ENCODE measurements at places on chromosomes 1 and 21.

DNA sequence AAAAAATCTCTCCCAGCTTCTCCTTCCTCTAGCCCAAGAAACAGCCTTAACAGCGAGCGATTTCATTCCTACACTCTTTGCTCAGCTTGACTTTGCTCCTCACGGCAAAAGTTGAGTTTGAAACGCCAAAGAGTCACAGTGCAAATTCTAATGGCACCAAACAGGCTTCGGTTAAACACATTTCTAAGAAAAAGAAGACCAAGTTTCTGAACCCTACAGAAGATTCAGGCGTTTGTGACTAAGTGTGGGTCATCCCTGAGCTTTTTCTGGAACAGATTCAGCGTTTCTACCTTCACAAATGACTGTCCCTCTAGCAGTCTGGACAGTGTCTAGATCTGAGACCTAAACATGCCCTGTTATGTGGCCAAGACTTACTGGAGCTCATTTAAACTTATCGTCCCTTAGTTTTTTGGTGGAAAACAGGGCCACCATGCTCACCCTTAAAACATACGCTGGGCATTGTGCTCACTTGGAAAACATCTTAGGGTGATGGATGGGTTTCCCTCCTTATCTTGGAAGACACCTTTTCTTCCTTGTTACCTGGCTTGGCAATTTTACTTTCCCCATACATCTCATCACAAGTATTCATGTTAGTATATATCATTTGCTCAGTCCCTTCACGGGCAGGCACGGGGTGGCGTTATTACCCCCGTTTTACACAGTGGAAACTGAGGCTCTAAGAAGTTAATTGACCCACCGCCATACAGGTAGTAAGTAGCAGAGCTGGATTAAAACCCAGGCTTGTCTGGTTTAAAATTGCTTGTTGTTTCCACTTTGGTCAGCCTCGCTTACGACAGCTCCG is 1.0 kb downstream of the C1orf198 start:
- no peak for DNase-seq

- no peak for DNase-seq
Measured at GRCh38 chr21:14454016-14455009, 71.4 kb upstream of the HSPA13 start.

DNA sequence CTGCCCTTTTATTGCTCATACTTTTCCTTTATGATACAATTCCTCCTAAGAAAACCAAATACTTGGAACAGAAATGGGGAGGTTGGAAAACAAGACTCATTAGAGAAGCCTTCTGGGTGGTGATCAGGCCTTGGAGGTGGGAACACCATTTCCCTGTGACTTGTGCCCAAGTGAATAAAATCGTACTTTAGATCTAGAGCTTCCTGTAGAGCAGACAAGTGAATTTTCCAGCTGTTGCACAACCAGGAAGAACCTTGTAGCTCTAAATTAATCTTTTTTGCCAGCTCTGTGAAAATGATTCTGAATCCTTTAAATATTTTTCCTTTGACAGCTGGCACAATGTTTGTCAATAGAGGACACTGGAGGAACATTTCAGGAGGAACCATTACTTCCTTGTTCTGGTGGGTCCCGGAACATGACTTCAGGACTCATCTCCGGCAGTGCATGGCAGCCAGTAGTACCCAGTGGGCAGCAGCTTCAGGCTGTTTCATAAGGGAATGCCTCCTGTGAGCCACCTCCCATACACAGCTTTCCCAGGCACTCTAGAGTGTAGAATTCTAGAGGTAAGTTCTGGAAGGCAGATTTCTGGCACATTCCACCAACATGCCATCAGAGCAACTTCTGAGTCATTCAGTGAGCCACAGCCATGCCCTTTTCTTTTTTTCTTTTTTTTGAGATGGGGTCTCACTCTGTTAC is 5.5 kb upstream of the SNAPIN start:
- DNase-seq: no peak

DNA sequence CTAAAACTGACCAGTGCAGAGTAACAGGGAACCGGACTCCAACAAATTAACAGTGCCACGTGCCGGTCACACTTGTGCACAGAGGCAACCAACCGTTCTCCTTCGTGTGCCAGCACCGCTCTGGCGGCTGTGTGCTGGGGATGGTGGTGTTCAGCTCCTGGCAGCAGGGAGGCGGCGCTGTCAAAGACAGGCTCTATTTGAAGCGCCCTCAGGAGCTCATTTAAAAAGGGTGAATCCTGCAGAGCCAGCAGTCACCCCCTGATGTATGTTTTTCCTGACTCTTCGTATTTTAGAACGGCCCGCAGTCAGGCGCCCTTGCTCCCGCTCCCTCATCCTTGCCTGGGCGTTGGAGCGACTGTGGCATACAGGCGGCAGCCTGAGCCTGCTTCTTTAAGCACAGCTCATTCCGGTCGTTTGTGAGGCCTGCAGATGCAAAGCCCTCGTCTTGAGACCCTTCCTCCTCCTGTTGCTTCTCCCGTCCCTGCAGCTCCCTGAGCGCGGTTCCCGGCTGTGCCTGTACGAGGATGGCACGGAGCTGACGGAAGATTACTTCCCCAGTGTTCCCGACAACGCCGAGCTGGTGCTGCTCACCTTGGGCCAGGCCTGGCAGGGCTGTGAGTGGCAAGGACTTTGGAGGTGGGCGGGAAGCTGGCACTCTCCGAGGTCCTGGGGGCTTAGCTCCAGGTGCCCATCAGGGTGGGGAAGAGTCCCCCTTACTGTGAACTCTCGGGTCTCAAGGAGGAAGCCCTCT is 1.1 kb downstream of the DFFB start:
- DNase-seq: no peak

GRCh38 chr1:53139951-53140361 is 2.5 kb downstream of the SLC1A7 start:
- no peak for DNase-seq

- DNase-seq: no peak
Measured at GRCh38 chr1:39692152-39693074, 1.2 kb upstream of the HPCAL4 start.

GRCh38 chr1:154524881-154525280 is 22.7 kb upstream of the SHE start:
- DNase-seq: no peak

DNA sequence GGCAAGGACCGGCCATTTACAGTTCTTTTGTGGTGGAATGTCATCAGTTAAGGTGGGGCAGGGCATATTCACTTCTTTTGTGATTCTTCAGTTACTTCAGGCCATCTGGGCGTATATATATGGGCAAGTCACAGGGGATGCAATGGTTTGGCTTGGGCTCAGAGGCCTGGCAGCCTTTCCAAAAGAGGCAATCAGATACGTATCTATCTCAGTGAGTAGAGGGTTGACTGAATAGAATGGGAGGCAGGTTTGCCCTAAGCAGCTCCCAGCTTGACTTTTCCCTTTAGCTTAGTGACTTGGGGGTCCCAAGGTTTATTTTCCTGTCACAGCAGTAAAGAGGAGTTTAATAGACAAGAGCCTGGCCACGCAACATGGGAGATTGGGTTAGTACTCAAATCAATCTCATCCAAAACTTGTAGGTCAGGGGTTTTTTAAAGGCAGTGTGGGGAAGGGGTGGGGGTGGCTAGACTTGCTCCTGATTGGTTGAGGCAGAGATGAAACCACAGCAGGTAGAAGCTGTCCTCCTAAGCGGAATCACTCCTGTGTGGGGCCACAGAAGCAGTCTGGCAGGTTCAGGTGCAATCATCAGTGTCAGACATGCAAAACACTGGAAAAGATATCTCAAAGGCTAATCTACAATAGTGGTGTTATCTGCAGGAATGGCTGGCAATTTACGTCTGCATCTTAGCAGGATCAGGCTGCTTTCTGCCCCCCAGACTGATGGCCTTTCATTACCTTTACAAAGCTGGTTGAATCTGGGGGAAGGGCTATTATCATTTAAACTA is 112.9 kb downstream of the TLR5 start:
- no peak for DNase-seq

DNA sequence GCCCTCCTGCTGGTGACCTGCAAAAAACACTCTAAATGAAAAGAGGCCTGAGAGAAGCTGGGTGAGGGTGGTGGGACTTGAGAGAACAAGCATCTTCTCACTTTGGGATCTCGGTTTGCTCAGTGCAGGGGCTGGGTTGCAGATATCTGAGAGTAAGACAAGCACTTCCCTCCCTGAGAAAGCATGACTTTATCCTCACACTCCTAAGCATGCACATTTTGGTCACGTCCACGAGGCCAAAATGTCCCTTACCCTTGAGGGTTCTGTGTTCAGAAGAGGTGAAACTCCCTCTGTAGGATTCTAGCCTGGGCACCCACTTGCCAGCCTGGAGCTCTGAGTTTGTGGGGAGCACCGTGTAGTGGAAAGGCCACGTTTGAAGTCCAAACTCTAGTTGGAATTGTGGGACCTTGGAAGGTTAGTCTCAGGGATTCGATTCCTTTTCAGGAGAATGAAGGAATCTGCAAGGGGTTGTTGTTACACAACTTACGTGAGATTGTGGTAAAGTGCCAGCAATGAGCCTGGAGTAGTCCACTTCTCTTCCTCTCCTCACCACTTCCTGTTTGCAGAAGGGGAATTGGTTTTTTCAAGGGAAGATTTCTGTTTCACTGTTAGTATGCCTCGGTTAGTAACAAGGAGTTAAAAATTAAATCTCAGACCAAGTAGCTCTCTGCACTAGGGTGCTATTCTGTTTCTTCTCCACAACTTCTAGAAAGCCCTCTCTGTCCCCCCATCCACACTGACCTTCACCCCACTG is 3.0 kb downstream of the FCAMR start:
- DNase-seq: no peak

DNA sequence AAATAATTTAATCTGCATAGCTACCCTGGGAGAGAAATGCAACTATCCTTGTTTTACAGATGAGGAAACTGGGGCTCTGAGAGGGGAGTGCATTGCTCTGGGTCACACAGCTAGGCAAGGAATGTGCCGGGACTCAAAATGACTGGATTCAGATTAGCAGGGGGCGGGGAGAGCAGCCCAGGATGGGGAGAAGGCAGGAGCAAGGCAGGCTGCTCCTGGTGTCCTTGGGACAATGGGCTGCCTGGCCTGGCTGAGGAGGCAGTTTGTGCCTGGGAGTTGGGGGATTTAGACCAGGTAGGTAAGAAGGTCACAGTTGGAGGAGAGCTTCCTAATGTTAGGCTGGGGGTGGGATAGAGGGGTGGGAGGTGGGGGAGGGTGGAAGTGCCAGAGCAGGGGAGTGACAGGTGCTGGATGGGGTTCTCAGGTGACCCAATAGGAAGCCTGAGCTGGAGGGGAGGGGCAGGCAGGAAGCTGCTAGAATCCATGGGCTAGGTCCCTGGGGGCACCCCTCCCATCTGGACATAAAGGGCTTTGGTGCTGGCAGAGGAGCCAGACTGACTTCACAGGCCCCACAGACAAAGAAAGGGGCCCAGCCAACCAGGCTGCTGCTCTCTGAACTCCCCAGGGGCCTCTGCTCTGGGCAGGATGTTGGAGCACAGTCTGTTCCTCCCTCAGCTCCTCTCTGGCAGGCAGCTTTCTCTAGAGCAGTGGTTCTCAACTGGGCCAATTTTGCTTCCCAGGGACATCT is 29.0 kb downstream of the TRIM62 start:
- DNase-seq: no peak

DNA sequence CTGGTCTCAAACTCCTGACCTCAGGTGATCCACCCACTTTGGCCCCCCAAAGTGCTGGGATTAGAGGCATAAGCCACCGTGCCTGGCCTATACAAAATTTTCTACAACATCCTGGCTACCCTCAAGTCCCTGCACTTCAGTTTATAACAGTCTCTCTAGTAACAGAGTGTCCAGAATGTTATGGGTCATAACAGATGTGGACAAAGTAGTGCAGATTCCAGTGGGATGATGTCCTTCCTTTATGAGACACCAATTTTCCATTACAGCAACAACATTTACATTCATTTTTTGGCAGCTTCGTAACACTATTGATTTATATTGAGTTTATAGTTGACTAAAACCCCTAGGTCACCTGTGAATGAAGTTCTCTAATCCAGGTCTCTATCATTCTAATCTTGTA is 429.4 kb upstream of the PTBP2 start:
- no peak for DNase-seq

DNA sequence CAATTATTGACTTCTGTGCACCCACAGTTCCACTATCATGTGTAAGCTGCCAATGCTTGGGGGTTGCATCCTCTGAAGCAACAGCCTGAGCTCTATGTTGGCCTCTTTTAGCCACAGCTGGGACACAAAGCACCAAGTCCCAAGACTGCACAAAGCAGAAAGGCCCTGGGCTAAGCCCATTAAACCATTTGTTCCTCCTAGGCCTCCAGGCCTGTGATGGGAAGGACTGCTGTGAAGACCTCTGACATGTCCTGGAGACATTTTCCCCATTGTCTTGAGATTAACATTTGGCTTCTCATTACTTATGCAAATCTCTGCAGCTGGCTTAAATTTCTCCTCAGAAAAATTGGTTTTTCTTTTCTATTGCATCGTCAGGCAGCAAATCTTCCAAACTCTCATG is 123.7 kb upstream of the DEPDC1 start:
- DNase-seq: no peak

GRCh38 chr1:29368936-29369932 is 132.9 kb downstream of the PTPRU start:
- no peak for DNase-seq

DNA sequence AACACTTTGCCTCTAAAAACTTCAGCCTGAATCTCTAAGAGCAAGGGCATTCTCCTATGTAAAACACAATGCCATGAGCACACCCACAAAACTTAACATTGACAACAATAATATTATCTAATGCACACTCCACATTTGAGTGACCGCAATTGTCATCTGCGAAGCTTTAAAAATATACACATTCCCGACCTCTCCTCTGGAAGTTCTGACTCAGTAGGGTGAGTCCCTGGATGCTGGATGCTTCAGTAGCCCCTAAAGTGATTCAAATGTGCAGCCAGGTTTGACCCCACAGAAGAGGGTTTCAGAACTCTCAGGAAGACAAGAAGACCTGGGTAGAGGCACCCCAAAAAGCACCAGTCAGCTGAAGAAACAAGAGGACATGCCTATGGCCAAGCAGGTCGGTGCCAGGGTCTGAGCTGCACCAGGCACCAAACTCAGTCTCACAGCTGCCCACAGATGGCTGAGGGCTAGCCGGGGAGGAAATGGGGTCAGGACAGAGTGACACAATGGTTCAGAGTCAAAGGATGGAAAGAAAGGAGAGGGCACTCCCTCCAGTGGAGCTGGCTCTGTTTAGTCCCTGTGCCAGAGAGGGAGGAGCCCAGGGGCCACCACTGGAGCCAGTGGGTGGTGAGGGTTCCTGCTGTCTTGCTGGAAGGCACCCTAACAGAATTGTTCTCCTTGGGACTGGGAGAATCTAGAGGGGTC is 17.4 kb downstream of the PIK3C2B start:
- no peak for DNase-seq

GRCh38 chr1:206496131-206496793 is 11.1 kb upstream of the RASSF5 start:
- no peak for DNase-seq

All from stimulated activated CD8-positive, alpha-beta memory T cell treated with anti-CD3 and anti-CD28 coated beads, Interleukin-4, amount 100 ng/mL, for 4 hours (primary cell).